Jurkat, Clone E6-1 (cell line): ENCODE measurements at places on chromosomes 12 and 14.

GRCh38 chr12:116700066-116700465, 37.8 kb downstream of the SPRING1 start:
- no peak for DNase-seq

DNA sequence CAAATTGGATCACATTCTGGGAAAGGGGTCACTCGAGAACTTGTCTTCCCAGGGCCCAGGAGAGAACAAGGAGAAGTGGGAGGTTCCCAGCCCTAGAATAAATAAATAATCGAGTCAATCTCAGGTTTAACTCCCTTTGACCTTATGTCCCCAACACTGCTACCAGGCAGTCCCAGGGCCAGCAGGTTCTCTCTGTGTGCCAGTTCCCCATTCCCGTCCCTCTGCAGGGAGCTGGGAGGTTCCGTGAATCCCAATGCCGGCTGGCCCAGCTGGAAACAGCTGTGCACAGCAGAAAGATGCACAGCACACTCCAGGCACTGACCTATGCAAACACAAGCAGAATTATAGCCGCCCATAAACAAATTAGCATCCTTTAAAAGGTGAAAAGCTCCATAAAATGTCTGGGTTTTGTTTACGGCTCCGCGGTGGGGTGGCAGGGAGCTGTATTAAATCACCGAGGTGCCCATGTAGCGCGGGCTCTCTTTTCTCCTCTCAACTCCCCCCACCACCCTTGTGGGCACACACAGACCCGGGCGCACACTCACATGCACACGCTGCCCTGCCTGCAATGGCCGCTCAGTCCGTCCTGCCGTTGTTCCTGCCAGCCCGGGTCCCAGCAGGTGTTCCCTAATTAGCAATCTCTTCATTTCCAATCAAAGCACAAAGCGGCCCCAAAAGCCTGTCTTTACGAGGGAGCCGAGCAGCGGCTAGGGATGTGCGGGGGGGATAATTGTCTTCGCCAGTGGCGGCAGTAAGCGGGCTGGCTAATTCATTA, 46.6 kb upstream of the ESRRB start:
- no peak for DNase-seq

- no peak for DNase-seq
These were observed 11.1 kb downstream of the KRT75 start for GRCh38 chr12:52423035-52423434.

- no peak for DNase-seq
These were observed 59.9 kb downstream of the DDHD1 start for GRCh38 chr14:53093206-53093605.

- peak; percentile 39 for DNase-seq
These were observed 8.5 kb upstream of the SOCS2 start for GRCh38 chr12:93563807-93564538.

DNA sequence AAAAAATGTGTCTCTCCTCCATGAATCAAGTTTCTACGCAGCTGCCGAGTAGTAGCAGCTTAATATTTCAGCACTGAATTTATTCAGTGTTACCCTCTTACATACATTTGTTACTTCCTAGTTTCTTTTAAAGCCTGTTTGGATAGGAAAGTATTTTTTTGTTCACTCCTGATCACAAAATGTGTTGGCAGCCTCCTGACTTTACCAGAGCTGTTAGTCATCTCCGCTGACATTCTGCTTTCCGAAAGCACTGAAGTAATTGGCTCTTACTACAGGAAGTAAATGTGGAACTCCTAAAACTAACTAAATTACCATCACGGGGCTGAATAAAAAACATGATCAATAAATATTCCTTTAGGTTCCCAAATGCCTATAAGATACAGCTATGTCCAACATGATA, 225.5 kb downstream of the EPS8 start:
- DNase-seq = no peak

DNA sequence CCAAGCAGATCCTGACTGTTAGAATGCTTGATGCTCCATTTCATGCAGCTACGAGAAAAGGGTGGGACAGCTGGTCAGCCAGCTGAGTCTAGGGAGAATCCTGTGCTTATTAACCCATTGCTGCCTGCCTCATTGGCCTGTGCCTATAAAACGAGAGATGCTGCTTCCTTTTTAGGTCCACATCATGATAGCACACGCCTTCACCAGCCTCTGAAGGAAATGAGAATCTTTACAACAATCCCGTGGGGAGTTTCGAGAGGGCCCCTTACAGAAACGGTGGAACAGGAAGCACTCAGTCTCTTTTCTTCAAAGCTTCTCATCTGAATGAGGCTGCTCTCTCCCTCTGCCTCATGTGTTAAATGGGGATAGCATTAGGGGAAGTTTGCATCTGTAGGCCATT, 147.3 kb upstream of the RFLNA start:
- DNase-seq = no peak

DNA sequence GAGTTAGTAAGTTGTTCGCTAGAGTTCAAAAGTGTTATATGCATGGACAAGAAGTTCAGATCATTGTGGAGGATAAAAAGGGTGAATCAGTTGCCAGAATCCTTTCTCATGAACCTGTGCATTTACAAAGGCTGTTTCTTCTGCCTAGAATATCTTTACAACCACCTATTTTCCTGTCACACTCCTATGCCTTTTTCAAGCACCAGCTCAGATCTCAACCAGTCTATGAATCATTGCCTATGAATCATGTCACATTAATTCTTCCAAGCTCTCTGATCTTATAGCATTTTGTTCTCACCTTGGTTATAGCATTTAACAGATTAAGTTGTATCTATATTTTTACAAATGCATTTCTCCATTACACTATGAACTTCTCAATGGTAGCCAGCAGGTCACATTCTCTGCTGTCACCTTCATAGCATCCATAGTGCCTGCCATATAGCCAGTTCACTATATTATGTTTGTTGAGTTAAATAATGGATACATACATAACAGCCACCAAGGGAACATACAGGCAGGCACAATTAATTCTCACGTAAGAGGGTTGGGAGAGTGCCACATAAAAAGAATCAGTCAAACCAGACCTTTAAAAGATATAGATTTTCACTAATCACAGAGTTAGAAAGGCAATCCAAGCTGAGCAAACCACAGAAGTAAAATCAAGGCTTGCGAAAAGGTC, 573.0 kb downstream of the FOXG1 start:
- DNase-seq = no peak

GRCh38 chr12:96255077-96255476, 60.9 kb downstream of the ELK3 start:
- DNase-seq = no peak

DNA sequence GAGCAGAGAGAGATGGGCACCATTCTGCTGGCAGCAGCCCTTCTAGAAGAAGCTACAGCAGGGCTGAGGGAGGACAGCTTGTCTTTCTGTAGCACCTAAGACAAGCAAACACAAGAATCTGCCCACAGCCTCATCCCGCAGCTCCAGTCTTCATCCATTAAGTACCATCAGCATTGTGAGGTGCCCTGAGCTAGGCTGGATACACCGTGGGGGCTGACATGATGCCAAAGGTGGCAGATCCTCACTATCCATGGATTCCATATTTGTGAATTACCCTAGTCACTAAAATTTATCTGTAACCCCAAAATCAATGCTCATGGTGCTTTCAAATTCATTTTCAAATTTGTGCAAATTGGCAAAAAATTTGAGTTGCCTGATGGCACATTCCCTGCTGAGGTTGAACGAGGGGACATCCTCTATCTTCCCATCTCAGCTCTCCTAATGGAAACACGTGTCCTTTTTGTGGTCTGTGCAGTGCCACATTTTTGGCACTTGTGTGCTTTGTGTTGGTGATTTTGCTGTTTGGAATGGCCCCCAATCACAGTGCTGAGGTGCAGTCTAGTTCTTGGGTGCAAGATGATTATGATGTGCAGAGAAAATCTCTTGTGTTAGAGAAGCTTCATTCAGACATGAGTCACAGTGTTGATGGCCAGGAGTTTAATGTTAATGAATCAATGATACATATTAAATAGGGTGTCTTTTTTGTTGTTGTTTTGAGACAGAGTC, 7.0 kb downstream of the PITPNM2 start:
- no peak for DNase-seq

DNA sequence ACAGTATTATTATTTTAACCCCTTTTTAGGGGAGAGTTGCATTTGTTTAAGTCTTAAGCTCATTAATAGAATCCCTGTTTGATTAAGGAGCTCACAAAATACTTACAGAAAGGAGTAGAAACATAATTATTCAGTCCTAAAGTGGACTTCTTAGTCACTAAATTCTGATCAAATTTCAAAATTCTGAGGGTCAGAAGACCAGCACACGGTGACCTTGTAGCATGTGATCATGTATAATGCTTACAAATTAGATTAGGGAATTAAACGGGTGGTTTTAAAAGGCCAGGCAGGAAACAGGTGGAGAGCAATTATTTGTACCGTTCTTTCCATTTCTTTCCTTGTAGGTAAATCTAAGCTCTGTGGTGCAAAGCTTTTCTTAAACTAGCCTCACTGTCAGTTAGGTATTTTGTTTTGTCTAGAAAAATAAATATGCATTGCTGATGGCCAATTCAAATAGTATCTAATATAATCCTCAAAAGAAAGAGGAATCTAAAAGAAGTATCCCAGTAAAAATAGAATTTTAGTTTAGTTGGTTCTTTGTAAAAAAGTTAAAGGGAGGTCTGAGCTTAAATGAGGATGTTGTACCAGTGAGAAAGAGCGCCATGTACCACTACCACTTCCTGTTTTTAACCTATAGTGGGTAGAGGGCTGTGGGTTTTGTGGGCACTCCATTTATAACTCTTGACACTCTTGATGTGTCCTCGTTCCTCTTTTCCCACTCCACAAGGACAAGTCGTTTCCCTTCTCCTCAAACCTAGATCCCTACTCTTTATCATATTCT, 51.1 kb downstream of the SLC38A1 start:
- DNase-seq = peak; percentile 88

- peak; percentile 90 for DNase-seq
These were observed 45.5 kb upstream of the FAR2 start for GRCh38 chr12:29103539-29103974.

DNA sequence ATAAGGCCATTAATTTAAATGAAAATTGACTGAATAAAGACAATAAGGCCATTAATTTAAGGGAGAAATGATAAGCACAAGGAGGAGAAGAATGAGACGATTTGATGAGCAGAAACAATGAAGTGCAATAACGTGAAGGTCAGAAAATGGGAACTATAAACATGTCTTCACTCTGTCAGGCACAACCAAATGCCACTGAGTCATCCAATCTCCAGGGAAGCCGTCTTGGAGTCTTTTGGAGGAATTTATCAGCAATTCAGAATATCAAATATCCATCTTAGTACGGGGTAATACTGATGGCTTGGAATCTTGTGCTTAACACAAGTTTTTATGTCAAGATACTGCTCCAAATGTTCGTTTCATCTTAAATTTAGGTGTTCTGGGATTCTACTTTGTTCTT, 159.9 kb downstream of the CAPZA3 start:
- no peak for DNase-seq

- peak; percentile 66 for DNase-seq
These were observed 693.0 kb downstream of the NRXN3 start for GRCh38 chr14:78863143-78863542.

GRCh38 chr14:19771895-19772430, 1.3 kb upstream of the OR4M1 start:
- no peak for DNase-seq

DNA sequence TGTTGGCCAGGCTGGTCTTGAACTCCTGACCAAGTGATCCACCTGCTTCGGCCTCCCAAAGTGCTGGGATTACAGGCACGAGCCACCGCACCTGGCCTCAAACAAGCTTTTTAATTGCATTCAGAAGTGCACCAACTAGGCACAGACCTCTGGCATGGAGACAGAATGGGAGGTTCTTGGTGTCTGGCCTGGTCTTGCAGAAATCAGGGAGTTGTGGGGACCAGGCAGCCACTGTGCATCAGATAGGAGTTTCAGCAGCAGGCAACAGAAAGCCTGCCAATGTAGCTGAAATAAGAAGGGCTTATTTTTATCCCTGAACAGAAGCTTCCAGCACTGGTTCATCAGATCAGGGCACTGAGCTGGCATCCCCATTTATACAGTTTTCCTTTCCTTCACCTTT, 22.2 kb upstream of the TCL1B start:
- no peak for DNase-seq

- DNase-seq = peak; percentile 52
These were observed 42.9 kb upstream of the ATP23 start for GRCh38 chr12:57898308-57898970.

GRCh38 chr12:34033628-34034296, 11.5 kb downstream of the ALG10 start:
- DNase-seq = peak; percentile 41

DNA sequence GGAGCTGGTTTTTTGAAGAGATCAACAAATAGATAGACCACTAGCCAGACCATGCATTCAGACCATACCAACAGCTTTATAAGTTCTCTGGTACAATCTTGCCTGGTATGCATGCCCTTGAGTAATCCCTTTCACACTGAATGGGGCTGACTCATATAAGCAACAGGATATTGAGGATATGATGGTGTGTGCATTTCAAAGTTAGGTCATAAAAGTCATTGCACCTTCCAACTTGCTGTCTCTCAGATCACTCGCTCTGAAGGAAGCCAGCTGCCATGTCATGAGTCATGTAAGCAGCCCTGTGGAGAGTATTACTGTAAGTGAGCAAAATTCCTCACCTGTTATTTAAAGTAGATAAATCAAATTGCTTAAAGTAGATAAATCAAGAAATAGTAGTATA, 45.0 kb upstream of the OR6J1 start:
- peak; percentile 30 for DNase-seq

- DNase-seq = no peak
These were observed 38.7 kb upstream of the SGPP1 start for GRCh38 chr14:63766611-63767010.

DNA sequence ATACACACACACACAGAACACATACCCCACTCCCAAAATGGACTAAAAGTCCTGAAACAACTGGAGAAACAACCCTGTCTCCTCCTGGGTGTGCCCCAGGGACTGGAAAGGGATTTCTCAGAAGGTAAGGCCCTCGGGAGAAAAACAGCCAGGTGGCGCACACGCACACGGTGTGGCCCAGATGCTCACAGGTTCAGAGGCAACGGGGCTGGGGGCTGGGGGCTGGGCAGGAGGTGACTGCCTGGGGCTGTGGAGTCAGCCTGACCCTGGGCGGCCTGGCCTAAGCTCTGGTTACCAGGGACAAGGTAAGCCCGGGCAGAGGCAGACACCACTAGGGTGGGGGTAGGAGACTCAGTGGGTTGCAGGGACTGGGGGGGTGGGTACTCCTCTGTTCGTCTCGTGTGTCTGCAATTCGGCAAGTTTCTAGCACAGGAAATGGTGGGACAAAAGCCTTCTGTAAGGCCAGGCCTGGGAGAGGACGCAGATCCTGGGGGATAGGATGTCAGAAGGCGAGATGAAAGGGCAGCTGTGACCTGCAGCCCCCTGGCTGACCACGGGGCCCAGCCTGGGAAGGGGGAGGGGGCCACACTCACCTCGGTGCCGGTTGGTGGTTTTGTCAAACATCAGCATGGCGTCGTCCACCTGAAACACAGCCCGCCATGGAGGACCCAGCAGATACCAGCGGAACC, 10.4 kb downstream of the MSI1 start:
- no peak for DNase-seq
